ENCODE measurements at places on chromosomes 6 and 20. TPM values are rescaled to one million over a fixed set of nuclear protein-coding genes. Genes with fewer than 3 reads are reported as not detected.

RIPK1 gene
- 14.7 TPM for total RNA-seq

PPDPF gene
- 280 TPM for total RNA-seq

GRCh38 chr6:33164176-33164575, 28.1 kb downstream of the COL11A2 start:
- no peak for DNase-seq

DNA sequence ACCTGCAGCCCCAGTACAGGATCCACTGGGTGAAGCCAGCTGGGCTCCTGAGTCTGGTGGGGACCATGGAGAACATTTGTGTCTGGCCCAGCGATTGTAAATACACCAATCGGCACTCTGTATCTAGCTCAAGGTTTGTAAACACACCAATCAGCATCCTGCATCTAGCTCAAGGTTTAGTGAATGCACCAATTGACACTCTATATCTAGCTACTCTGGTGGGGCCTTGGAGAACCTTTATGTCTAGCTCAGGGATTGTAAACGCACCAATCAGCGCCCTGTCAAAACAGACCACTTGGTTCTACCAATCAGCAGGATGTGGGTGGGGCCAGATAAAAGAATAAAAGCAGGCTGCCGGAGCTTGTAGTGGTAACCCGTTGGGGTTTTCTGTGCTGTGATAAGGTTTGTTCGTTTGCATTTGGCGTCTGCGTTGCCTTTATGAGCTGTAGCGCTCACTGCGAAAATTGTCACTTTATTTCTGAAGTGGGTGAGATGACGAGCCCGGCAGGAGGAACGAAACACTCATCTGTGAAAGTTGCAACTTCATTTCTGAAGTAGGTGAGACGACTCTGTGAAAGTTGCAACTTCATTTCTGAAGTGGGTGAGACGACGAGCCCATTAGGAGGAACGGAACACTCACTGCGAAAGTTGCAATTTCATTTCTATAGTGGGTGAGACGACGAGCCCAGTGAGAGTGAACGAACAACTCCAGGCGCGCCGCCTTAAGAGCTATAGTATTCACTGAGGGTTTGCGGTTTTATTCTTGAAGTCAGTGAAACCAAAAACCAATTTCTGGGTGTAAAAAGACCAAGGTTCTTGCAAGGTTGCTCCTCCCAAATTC, 31.1 kb downstream of the SERPINB6 start:
- no peak for DNase-seq

DNA sequence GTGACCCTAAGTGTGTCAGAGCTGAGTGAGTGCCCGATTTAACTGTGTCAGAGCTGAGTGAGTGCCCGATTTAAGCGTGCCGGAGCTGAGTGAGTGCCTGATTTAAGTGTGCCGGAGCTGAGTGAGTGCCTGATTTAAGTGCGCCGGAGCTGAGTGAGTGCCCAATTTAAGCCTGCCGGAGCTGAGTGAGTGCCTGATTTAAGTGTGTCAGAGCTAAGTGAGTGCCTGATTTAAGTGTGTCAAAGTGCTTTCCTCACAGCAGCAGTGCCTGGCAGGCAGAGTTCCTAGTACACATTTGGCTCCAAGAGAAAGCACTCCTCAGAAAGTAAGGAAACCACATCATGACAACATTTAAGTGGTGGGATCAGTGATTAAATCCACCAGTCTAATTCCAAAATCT, 13.2 kb downstream of the SERAC1 start:
- DNase-seq = no peak

DNA sequence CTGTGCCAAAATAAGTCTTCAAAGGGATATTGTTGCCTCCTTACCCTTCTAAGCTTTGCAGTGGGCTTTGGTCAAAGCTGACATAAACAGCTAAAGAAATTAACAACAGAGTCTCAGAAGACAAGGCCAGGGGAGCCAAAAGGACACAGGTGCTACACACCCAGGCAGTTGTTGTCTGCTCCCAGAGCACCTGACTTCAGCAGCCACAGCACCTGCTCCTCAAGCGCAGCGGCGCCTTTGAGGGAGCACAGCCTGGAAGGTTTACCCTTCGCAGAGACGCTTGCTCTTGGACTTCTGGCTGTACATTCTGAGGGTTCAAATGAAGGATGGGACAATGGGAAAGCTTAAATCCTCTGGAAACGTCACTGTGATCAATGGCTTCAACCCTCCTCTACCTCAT, 16.6 kb downstream of the B4GALT5 start:
- DNase-seq = no peak

Data from type B pancreatic cell (in vitro differentiated cells).